ENCODE measurements at places on chromosomes 3 and 15.

- no peak for DNase-seq
Measured at GRCh38 chr3:129481766-129482332, 41.8 kb downstream of the IFT122 start.

DNA sequence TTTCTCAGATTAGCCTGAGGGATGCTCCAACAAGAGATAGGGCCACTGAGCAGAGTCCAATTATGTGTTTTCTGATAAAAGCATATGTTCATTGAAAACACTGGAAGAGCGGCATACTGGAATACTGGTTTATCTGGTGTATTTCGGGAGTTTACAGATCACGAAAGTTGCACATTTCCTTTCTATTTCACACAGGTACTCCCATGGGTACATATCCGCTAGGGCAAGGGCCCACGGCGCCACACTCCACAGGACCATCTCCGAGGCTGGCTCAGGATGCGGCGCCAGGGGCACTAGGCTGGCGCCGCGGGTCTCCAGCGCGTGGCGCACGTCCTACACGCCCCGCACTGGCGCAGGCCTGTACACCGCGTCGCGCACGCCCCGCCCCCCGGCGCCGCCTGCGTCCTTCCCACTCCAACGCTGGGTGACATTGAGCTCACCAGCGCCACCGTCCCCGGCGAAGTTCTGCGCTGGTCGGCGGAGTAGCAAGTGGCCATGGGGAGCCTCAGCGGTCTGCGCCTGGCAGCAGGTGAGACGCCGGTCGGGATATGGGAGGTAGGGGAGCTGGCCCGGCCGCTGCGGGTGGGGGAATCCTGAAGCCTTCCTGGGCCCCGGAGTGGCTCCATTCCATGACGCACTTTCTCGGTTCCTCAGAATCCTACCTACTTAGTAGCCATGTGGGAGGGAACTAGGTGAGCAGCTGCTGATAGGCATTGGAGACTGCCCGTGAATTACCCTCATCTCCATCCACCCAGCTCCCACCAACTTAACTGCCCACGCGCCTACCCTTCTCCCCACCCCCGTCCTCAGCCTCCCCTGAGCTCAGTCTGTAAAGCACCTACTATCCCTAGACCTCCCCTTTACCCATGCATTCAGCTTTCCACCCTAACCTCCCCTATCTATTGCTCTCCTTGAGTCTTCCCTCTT lies at the start of gene FAM162A:
TSS of gene FAM162A (plus strand) at position 412 of the 927 bp plus-strand sequence. CDS start at position 496, 84 bp downstream.
- DNase-seq = peak; percentile 78

DNA sequence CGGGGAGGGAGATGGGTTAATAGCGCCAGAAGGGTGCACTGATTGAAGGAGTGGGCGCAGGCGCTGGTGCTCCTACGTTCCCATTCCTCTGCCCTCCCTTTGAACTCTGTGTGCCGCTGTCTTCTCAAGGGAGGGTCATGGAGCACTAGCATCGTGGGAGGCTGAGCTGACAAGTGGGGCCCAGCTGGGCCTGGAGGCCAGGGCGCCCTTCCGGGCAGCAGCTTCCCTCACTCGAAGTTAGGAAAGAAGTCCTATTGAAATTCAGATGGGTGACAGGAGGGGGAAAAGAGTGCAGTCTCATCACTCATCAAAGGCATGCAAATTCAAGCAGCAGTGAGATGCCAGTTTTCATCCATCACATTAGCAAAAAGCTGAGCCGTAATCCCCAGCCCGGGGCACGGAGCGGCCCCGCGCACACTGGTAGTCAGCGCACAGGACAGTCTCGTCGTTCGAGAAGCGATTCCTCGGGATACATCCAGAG lies 128.2 kb downstream of the LRRK1 start:
- no peak for DNase-seq

- DNase-seq = no peak
Measured at GRCh38 chr3:194937882-194938321, 252.2 kb downstream of the FAM43A start.

DNA sequence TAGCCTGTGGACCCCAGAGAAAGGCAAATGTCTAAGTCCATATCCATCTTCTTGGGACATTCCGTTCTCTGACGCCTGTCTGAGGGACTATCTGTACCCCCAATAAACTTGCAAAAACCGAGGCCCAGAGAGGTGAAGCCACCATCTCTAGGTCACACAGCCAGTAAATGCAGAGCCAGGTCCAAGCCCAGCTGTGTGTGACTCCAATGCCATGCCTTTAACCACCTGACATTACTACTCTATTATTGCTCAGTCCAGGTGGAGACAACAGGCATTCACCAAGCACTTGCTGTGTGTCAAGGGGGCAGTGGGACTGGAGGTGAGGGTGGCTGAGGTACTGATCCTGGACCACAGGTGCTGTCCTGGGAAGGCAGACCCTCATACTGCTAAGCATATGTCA lies 25.4 kb downstream of the CYP8B1 start:
- no peak for DNase-seq

DNA sequence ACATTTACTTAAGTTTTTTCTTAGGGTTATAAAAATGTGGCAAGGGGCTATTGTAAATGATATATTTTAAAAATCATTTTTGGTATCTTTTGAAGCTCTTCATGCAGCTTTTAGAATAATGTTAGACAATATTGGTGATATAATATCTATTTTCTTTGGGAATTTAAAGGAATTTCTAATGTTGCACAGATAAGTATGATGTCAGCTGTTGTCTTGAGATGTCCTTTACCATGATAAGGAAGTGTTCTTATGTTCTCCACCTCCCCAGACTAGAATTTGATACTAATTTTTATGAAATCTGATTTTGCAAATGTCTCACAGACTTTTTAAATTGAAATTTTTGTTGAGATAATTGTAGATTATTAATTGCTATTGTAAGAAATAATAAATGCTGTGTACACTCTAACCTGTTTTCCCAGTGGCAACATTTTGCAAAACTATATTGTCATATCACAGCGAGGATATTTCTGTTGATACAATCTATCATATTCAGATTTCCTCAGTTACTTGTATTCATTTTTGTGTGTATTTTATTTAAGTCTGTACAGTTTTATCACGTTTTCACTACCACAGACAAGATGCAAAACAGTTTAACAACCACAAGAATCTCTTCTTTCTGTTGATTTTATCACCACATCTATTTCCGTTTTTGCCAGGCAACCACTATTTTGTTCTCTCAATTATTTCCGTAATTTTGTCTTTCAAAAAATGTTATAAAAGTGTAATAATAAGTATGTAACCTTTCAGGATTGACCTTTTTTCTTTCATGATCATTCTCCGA lies 55.4 kb downstream of the SPRED1 start:
- DNase-seq = no peak

- no peak for DNase-seq
Measured at GRCh38 chr15:62953496-62954045, 89.0 kb upstream of the TPM1 start.

- DNase-seq = no peak
Measured at GRCh38 chr15:64574301-64575017, 114.1 kb downstream of the ZNF609 start.

- no peak for DNase-seq
Measured at GRCh38 chr15:73571346-73571745, 61.8 kb downstream of the NPTN start.

DNA sequence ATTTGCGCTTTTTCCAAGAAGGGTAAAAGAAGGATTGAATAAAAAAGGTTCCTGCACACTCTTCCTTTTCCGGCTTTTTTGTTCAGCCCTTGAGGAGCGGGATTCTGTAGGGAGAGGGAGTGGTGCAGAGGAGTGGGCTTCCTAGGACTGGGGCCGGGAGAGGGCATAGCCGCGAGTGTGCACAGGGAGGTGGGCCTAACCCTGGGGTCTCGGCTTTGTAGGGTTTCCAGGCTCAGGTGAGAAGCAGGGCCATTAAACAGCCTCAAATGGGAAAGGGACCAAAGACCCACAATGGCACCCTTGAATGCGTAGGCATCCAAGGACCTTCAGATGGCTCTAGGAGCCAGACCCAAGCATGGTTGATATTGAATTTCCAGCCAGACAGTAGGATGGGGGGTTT lies 35.4 kb upstream of the RAB6B start:
- no peak for DNase-seq

GRCh38 chr3:89025185-89025584 lies 82.2 kb upstream of the EPHA3 start:
- no peak for DNase-seq

DNA sequence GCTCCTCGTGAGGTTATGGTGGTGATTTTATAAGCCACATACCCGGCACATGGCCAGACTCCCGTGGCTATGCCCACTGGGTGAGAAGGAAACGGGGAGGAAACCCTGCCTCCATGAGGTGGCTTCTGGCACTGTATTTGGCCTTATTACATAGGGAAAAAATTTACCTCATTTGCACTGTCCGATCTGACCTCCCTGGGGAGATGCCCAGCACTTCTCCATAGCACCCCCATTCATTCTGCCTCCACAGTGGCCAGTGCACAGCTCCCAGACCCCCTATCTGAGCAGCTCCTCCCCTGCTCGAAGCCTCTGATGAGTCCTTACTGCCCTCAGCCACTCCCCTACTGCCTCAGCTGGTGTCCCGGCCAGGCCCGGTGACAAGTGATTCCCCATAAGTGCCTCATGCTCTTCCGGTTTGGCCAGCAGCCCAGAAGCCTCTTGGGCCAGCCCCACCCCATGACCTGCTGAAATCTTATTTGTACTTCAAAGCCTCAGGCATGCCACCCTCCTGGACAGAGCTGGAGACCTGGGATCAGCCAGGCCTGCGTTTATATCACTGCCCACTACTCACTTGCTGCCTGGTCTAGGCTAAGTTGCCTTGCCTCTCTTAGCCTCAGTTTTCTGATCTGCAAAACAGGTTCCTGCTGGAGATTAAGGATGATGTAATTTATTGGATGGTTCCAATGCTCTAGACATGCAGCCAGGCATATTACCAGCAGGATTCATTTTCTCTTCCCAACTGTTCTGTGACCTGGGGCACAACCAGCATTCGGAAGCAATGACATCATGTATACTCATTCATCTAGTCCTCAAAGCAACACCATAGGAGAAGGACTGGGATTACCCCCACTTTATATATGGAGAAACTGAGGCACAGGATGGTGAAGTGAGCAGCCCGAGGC lies 30.6 kb upstream of the SLC6A6 start:
- DNase-seq = no peak

GRCh38 chr3:57803647-57804081 lies 47.6 kb downstream of the SLMAP start:
- DNase-seq = no peak

GRCh38 chr3:63764511-63764910 lies 54.6 kb upstream of the C3orf49 start:
- DNase-seq = no peak

GRCh38 chr15:31336593-31337295 lies 10.1 kb downstream of the KLF13 start:
- DNase-seq = no peak

GRCh38 chr3:183911763-183912506 lies 27.3 kb upstream of the PARL start:
- DNase-seq = no peak

GRCh38 chr3:148510116-148510515 lies 187.6 kb upstream of the AGTR1 start:
- DNase-seq = no peak

- no peak for DNase-seq
Measured at GRCh38 chr3:171797265-171797679, 13.0 kb downstream of the PLD1 start.

- no peak for DNase-seq
Measured at GRCh38 chr15:58490086-58490887, 58.5 kb downstream of the LIPC start.

All from NCI-H1436 treated with DMSO at 0.1 percent for 48 hours (cell line).